ENCODE measurements at places on chromosomes 13 and 19. TPM values are rescaled to one million over a fixed set of nuclear protein-coding genes. Genes with fewer than 3 reads are reported as not detected.

The IFNL1 gene
- total RNA-seq: not detected

The SLC6A16 gene
- total RNA-seq: not detected

The KRI1 gene
- total RNA-seq: 13.5 TPM

The ATP4B gene
- total RNA-seq: not detected

The ARL11 gene
- total RNA-seq: not detected

The LIN7B gene
- 6.2 TPM for total RNA-seq

The PGLYRP1 gene
- not detected for total RNA-seq

The FCER2 gene
- total RNA-seq: not detected

The SGCG gene
- total RNA-seq: 0.53 TPM

The ZFP30 gene
- total RNA-seq: 7.1 TPM

The SERPINE3 gene
- total RNA-seq: not detected

The UGGT2 gene
- 61.3 TPM for total RNA-seq

The SYT5 gene
- total RNA-seq: not detected

The SIGLEC9 gene
- not detected for total RNA-seq

Measured in smooth muscle cell of the coronary artery (primary cell).